GM12878 (cell line): ENCODE measurements at places on chromosomes 5 and 9. TPM values are rescaled to one million over a fixed set of nuclear protein-coding genes. Genes with fewer than 3 reads are reported as not detected.

DNA sequence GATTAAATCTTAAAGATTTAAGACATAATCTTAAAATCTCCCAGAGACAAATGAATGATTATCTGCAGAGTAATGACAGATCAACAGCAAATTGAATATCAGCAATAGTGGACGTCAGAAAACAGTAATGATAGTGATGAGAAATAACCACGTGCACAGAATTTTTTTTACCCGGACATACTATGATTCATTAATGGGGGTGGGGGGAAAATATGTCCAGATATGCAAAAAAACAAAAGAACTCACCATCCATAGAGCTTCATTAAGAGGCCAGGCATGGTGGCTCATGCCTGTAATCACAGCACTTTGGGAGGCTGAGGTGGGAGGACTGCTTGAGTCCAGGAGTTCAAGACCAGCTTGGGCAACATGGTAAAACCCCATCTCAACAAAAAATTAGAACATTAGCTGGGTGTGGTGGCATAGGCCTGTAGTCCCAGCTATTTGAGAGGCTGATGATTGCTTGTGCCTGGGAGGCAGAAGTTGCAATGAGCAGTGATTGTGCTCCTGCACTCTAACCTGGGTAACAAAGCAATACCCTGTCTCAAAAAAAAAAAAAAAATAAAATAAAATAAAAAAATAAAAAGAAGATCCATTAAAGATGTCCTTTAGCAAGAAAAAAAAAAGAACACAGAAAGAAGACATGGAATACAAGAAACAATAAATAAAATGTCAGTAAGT lies 30.9 kb upstream of the SHOC1 start:
- DNase-seq: no peak

DNA sequence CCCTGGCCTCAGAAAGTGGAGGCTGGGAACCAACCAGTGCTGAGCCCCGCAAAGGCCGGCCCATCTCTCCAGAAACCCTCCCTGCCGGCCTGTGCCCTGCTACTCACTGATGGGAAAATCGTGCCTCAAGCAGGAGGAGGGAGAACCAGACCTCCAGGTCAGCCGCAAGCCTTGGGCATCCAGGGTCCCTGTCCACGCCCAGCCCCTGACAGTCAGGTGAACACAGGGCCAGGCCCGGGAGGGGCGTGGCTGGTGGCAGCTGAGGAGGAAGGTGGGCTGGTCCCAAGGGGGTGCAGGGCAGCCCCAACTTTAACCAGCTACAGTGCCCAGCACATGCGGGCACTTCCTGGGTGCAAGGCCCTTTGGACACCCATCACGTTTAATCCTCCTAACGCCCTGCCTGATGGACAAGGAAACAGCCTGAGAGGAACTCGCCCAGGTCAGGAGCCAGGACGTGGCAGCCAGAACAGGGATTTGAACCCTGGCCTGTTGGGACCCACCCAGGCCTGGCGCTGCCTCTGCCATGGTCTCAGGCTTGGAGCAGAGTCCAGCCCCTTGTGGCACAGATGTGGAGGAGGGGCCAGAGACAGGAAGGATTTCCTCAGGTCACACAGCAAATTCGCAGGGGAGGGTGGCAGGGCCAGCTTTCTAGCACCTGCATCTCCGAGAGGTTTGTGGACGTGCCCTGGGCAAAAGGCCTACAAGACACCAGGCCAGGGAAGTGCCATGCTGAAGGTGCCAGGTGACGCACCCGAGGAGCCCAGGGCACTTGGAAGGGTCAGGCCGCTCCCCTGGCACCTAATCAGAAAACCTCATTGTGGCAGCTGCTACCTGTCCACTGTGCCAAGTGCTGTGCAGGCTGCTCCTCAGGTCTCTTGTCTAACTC lies 4.5 kb downstream of the RALGDS start:
- DNase-seq: no peak

GRCh38 chr9:77142366-77142765 lies 35.0 kb upstream of the VPS13A start:
- no peak for DNase-seq

DNA sequence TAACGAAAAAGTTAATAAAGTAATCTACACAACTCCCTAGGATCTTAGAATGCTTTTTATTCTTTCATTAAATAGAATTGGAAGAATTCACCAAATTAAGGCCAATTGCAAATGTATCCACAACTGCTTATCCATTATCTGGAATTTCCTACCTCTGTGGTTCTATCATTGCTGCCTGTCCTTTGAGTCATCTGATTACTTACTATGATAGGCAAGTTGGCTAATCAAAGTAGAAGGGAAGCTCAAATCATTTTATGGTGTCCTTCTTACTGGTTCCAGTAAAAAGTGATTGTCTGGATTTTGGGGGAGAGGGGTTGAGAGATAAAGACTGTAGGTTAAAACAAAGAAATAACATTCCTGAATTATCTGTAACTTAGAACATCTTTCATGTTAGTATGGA lies 161.4 kb upstream of the GNA14 start:
- no peak for DNase-seq

GRCh38 chr5:99765011-99765410 lies 770.2 kb upstream of the FAM174A start:
- DNase-seq: no peak

- no peak for DNase-seq
These were observed 60.3 kb downstream of the STX17 start for GRCh38 chr9:99966716-99967115.

- DNase-seq: no peak
These were observed 328.7 kb downstream of the MARCHF11 start for GRCh38 chr5:15850939-15851341.

Gene PITX1
- 0.18 and 0.43 TPM in 2 replicates for polyA plus RNA-seq

Gene CORO2A
- polyA plus RNA-seq: 2.4 and 3.2 TPM in 2 replicates

Gene ANKDD1B
- polyA plus RNA-seq: 0.87 and 1.0 TPM in 2 replicates

Gene GOLM1
- 14.3 and 24.5 TPM in 2 replicates for polyA plus RNA-seq

Gene WDR55
- polyA plus RNA-seq: 18.4 and 22.0 TPM in 2 replicates

Gene C5
- 1.1 and 1.8 TPM in 2 replicates for polyA plus RNA-seq
